ENCODE measurements at places on chromosomes 1 and 21.

DNA sequence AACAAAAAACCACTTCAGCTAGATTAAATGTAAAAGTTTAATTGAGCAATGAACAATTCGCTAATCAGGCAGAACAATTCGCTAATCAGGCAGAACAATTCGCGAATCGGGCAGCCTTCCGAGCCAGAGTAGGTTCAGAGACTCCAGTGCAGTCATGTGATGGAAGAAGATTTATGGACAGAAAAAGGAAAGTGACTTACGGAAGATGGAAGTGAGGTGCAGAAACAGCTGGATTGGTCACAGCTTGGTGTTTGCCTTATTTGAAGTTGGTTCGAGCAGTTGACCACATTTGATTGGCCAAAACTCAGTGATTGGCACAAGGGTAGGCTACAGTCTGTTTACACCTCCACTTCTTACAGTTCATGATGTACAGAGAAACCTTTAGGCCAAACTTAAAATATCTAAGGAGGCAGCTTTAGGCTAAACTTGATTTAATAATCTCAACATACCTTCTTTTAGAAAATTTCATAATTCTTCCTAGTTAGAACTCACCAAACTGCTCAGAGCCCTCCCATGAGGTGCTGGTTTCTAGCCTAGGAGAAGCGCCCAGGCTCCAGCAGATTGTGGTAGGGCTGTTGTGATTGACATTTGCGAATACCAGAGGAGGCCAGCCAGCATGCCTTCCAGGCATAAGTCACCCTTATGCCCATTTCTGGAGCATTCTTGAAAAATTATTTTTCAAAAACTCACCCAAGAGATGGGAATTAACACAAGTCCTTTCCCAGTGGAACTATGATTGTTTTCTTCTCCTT lies 22.8 kb upstream of the KCNC4 start:
- DNase-seq = no peak

- no peak for DNase-seq
Measured at GRCh38 chr1:236774926-236775325, 20.2 kb upstream of the MTR start.

DNA sequence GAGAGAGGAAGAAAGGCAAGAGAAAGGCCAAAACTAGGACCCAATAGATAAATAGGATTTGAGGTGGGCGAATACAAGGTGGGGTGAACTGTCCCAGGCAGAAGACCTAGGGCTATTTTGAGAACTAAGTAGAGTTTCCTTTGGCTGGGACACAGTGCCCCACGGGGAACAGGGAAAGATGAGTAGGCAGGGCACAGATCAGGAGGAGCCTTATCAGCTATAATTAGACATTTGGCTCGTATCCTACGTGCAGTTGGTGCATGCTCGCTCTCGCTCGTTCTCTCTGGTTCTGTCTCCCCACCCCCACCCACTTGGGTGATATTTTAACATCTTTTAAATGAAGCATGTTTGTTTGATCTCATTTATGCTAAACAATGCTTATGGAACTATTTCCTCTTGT lies 235.0 kb upstream of the JUN start:
- DNase-seq = no peak

- DNase-seq = no peak
Measured at GRCh38 chr21:35677298-35677841, 383.0 kb downstream of the SETD4 start.

GRCh38 chr21:35226968-35227744 lies 178.1 kb upstream of the RUNX1 start:
- peak; percentile 19 for DNase-seq

DNA sequence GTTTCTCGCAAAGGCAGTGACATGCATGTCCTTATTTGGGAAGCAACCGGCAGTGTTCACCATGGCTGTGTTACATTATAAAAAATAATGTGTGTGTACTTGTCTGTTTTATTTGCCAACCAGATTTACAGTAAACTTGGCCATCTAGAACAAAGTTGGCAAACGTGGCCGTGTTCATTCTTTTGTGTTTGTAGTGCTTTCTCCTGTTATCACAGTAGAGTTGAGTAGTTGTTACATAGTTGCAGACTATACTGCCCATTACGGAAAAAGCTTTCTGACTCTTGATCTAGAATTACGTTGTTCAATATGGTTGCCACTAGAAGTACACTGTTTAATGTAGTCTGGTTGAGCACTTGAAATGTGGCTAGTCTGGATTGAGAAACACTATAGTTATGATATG lies 19.4 kb downstream of the SOAT1 start:
- no peak for DNase-seq

DNA sequence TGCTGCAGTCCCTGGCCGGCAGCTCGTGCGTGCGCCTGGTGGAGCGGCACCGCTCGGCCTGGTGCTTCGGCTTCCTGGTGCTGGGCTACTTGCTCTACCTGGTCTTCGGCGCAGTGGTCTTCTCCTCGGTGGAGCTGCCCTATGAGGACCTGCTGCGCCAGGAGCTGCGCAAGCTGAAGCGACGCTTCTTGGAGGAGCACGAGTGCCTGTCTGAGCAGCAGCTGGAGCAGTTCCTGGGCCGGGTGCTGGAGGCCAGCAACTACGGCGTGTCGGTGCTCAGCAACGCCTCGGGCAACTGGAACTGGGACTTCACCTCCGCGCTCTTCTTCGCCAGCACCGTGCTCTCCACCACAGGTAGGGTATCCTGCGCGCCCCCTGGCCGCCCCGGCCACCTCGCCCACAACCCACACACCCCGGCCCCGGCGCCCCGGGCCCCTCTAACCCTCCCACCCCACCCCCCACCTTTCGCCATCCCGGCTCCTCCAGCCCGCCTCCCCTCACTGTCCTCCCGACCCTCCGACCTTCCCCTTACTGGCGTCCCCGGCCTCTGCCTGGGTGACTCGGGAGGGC lies 352 bp downstream of the KCNK1 start:
- DNase-seq = peak; percentile 41

DNA sequence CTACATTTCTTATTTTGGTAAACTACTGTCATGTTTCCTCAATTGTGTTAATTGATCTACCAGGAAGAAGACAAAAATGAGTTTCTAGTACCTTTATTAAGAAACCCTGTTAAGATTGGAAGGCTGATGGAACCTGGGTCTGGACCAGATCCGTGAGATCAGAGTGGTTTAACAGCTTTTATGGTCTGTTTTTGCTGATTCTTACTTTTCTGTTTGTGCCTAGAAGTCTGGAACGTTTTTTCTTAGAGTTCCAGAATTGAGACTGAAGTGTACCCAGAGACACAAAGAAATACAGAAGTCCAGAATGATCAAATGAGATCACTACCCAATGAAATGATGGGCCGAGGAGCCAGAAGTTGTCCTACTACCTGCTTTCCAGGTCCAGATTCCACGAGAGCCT lies 22.5 kb upstream of the CDC42 start:
- DNase-seq = no peak

DNA sequence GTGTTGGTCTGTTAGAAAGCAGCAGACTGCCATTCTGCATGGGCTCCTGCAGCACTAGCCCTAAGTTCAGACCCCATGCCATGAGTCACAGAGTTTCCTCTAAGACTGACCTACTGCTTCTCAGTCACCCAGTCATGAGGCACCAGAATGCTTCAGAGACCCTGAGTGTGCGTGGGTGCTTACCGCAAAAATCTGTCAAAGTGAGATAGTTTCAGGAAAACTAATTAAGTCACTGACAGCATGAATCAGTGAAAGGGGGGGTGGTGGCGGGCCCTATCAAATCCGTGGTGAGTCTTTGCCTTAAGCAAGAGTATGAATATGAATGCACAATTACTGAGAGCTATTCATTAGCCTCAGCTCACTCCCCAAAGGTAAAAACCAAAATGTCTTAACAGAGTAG lies 98.1 kb downstream of the KCTD3 start:
- DNase-seq = no peak

DNA sequence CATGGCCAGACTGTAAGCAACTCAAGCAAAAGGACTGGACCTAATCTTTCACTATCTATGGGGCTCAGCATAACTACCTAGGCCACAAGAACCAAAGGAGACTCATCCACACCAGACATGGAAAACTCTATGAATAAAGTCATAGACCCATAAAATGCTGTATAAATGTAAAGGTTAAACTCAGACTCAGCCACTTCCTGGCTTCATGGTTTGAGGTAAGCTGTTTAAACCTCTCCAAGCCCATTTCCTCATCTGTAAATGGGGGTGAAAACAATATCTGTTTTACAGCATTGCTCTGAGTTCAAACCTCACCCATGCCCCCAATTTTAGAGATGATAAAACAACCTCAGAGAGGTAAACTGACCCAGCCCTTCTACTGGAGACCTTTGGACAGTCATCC lies 4.0 kb upstream of the SMIM12 start:
- DNase-seq = no peak

DNA sequence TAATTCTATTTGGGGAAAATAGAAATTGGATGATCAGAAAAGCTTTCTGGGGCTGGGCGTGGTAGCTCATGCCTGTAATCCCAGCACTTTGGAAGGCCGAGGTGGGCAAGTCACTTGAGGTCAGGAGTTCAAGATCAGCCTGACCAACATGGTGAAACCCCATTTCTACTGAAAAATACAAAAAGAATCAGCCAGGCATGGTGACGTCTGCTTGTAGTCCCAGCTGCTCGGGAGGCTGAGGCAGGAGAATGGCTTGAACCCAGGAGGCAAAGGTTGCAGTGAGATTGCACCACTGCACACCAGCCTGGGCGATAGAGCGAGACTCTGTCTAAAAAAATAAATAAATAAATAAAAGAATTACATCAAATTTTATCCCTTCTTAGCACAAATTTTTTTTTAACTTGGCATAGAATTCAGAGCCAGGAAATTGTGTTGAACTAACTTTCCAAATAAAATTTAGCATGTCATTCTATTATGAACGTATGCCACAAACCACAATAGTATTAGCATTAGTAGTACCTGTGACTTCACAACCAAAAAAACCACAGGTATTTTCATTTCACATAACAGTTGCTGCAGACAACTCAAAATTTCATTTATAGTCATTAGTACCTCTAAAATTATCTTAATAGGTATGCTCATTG lies 4.5 kb upstream of the ANKRD13C start:
- DNase-seq = no peak

- no peak for DNase-seq
Measured at GRCh38 chr1:110003747-110004428, 19.3 kb downstream of the AHCYL1 start.

- DNase-seq = no peak
Measured at GRCh38 chr1:44261962-44262361, 48.7 kb downstream of the DMAP1 start.

DNA sequence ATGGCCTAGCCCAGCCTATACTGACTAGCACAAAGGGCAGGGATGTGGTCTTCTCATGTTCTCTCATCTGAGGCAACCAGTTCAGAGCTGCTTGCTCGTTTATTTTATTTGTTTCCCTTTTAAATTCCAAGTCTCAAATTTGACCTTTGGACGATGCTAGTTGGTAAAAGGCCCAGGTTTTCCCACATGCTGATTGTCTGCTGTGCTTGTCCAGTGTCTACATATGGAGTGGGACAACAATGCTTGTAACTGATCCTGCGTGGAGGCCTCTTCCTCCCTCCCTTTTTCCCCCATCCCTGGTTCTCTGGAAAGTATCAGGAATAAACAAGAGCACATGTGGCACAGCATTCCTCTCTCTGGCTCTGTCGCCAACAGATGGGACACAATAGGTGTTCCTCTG lies 34.0 kb upstream of the BEND5 start:
- no peak for DNase-seq

DNA sequence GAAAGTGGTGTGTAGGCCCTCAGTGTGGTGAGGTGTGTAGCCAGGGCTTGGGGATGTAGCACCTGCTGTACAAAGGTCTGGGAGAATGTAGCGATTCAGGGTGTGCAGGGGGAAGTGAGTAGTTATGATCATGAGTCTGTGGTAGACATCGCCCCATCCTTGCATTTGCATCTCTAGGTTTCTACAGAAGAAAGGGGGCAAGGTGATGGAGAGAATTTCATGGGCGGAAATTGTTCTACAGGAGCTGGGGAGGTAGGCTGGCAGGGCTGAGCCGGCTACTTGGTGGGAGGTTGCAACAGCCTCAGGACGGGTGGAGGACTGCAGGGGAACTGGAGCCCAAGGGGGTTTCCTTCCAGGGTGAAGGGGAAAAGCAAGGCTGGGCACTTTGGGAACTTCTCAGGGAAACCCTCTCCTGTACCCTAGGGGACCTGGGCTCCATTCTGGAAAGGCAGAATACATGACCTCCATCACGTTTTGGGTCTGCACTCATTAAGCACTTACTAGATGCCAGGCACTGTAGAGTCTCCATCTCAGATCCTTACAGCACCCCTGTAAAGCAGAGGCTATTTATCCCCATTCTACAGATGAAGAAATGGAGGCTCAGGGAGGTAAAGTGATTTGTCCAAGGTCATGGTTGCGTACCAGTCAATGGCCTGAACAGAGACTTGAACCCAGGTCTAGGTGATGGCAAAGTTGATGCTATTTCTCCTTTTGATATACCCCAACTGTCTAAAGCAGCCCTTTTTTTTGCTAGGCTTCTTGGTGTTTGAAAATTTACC lies 14.5 kb upstream of the TNFRSF1B start:
- no peak for DNase-seq

GRCh38 chr1:31111290-31111951 lies 45.9 kb upstream of the PUM1 start:
- DNase-seq = no peak

DNA sequence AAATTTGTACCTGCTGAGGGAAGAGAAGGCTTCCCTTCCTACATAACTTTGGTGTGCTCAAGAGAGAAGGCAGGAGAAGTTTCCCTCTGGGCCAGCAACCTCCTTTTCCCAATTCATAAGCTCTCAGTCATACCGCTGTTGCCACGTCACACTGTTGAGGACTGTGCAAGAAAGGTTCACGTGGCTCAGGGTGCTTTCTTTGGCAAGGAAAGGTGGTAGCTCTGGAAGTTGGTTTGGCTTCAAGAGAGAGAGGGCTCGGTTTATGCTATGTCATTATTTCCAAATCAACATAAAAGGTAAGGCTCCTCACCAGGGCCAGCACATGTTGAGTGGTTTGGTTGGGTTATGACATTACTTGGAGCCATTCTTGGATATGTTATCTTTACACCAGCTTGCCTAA lies 77.3 kb downstream of the TNFSF18 start:
- DNase-seq = no peak

GRCh38 chr1:203512848-203513584 lies 19.1 kb downstream of the OPTC start:
- DNase-seq = no peak

DNA sequence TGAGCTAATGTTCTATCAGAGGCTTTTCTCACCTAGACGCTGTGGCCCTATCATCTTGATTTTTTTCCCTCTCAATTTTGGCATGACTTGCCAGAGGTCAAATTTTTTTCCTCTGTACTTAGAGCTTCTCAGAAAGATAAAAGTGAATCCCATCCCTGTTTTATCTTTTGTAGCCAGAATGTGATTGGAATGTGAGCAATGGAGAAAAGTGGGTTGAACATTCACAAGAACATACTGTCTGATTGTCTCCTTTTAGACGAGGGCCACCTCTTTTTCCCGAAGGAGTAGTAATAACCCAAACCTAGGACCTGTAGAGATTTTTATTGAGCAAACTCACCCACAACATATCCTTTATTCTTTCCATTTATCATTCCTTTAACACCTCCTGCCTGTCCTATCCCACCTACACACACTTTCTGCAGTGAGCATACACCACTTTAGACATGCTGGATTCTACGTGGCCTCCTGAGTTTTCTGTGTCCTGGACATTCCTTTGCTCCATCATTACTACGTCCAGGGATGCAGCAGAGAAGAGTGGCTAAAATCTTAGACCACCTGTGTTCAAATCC lies 15.9 kb downstream of the S100A10 start:
- DNase-seq = no peak

- no peak for DNase-seq
Measured at GRCh38 chr1:210690236-210690635, 361.5 kb downstream of the HHAT start.

GRCh38 chr1:185741551-185741950 lies 7.4 kb downstream of the HMCN1 start:
- no peak for DNase-seq

GRCh38 chr21:17146426-17146825 lies 366.4 kb upstream of the CXADR start:
- DNase-seq = peak; percentile 15

All from COR-L47 (cell line).